Esophagus (tissue), 2 donors: ENCODE measurements at places on chromosomes 6 and 20. TPM values are rescaled to one million over a fixed set of nuclear protein-coding genes. Genes with fewer than 3 reads are reported as not detected.

Gene IRAK1BP1
- polyA plus RNA-seq = 1.9 TPM

Gene RALGAPA2
- 3.5 TPM for polyA plus RNA-seq

Gene LHFPL5
- polyA plus RNA-seq = not detected

Gene FABP7
- not detected for polyA plus RNA-seq

Gene TRAPPC3L
- 0.01 TPM for polyA plus RNA-seq

Gene DYNLT2
- 2.7 TPM for polyA plus RNA-seq

Gene FGD2
- 4.3 TPM for polyA plus RNA-seq

Gene RBPJL
- polyA plus RNA-seq = 0.04 TPM

Gene OXT
- 0.13 TPM for polyA plus RNA-seq

Gene ANGPT4
- 0.11 TPM for polyA plus RNA-seq

Gene FAM184A
- polyA plus RNA-seq = 0.73 TPM

Gene MLN
- not detected for polyA plus RNA-seq

Gene GJE1
- not detected for polyA plus RNA-seq

Gene DACT2
- 0.83 TPM for polyA plus RNA-seq

Gene IL20RA
- polyA plus RNA-seq = 4.6 TPM

Gene HLA-DOA
- 0.49 TPM for polyA plus RNA-seq

Gene KCNB1
- 0.33 TPM for polyA plus RNA-seq

Gene SPTLC3
- 3.5 TPM for polyA plus RNA-seq

Gene ETV7
- 3.3 TPM for polyA plus RNA-seq

Gene DNMT3B
- 0.96 TPM for polyA plus RNA-seq

Gene GLP1R
- not detected for polyA plus RNA-seq

Gene E2F3
- 3.9 TPM for polyA plus RNA-seq

Gene PRDM13
- polyA plus RNA-seq = not detected

Gene SLC22A2
- 0.18 TPM for polyA plus RNA-seq

Gene SLC22A3
- polyA plus RNA-seq = 5.8 TPM

Gene ATAT1
- polyA plus RNA-seq = 5.0 TPM

Gene PDCD2
- polyA plus RNA-seq = 41.3 TPM

Gene PXT1
- not detected for polyA plus RNA-seq

Gene SLC22A16
- not detected for polyA plus RNA-seq

Gene TMEM244
- polyA plus RNA-seq = not detected

Gene MYBL2
- polyA plus RNA-seq = 9.3 TPM

Gene FRK
- polyA plus RNA-seq = 1.8 TPM

Gene CGA
- not detected for polyA plus RNA-seq

Gene SPO11
- not detected for polyA plus RNA-seq

Gene CTSZ
- polyA plus RNA-seq = 17.0 TPM

Gene SSTR4
- not detected for polyA plus RNA-seq

Gene TNFRSF6B
- polyA plus RNA-seq = 15.2 TPM

Gene HLA-F
- 35.6 TPM for polyA plus RNA-seq

Gene DEFB132
- not detected for polyA plus RNA-seq

Gene FAM83C
- 35.9 TPM for polyA plus RNA-seq

Gene ATP6V1G2
- 0.32 TPM for polyA plus RNA-seq
